ENCODE measurements at places on chromosomes 5 and 9.

- DNase-seq = no peak
Measured at GRCh38 chr5:83764101-83764500, 43.4 kb upstream of the HAPLN1 start.

DNA sequence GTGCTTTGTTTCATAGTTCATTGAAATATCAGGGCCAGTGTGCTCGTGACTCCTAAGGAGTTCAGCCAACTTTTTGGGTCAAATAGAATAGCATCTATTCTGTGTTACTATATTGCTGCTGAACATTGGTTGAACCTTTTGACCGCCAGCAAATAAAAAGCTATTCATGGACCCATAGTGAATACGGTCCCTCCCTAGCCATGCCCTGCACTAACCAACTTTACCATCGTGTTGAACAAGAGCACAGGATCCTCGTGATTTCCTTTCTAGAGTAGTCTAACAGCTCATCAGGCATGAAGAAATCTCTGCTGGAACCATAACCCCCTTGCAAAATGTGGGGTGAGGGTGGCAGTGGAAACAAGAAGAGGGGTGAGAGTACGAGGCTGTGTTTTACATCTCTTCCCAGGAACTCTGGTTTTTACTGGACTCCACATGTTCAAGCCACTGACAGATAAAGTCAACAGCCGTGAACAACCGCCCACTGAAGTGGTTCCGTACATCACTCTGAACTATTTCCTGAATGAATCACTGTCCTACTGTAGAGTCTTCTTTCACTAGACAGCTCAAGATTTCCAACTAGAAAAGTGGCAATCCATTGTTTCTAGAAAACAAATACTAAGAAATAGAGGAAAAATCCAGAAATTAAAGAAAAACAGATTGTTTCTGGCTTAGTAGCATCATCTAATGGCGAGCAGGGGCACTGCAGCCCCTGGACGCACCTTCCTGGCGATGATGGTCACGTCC, 70.1 kb upstream of the SPATA31E1 start:
- DNase-seq = no peak

- no peak for DNase-seq
Measured at GRCh38 chr5:83029-83428, 8.9 kb upstream of the PLEKHG4B start.

DNA sequence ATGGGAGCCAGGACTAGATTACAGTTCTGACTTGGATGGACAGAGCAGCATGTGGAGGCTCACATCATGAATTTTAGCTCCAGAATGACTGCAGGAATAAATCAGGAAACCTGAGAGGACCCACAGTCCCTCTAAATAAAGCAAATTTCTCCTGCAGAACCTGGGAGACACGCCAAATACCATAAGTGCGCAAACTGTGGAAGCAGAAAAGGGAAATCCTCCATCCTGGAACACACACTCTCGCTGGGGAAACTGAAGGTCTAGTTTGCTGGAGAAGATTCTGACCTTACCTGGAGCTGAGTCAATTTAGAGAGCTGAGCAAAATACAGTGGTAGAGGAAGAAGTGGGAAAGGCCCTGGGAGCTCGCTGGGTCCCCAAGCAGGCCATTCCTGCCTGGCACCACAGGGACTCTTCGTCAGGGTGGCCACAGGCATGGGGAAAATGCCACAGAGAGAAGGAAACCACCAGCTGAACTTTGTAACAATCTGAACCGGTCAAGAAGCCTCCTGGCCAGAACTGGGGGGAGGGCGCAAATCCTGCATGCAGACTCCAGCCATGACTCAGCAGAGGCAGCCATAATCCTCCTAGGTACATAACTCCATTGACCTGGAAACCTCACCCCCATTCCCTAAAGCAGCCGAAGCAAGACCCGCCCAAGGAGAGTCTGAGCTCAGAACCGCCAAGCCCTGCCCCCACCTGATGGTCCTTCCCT, 390.9 kb downstream of the LRRC70 start:
- DNase-seq = no peak

GRCh38 chr5:129609710-129610109, 138.2 kb upstream of the MINAR2 start:
- DNase-seq = no peak

DNA sequence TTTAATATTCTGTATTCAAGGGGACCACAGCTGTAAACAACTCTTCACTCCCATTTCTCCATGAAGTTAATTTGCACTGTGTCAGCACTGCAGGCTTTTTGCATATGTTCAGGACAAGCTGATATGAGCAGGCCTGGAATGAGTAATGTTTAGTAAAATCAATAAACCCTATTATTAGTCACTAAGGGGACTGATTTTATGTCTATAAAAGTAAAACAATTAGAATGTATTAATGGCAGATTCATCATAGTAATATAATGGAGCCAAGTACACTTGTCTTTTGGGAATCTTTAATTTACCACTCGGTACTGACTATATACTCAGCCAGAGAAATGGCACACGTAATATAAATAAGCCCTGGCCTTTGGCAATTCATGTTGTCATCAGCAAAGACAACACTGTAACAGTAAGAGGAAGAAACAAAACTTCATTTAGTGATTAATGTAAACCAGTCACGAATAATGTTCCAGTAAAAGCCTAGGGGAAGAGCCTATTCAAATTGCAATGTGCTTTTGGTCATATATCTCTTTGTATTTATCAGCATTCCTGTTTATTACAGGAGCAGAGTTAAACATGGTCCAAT, 111.6 kb downstream of the ZNF608 start:
- no peak for DNase-seq

DNA sequence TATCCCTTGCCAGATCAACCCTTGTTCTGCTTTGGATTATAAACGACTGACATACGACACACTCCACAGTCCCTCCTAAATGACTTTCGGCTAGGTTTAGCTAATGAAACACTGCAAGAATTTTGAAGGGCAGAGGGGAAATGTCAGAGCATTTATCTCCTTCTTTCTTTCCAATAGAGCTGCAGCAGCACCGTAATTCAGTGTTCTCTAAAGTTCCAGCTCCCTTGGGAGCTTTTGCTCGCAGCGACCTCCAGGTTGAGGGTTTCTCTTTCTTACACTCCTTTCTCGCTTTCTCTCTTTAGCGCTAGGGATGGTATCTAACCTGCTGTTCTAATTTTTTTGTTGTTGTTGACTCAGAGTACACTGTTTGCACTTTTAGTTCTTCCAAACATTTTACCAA, 467.1 kb upstream of the ST8SIA4 start:
- DNase-seq = no peak
